ENCODE measurements at places on chromosomes 4 and X. TPM values are rescaled to one million over a fixed set of nuclear protein-coding genes. Genes with fewer than 3 reads are reported as not detected.

GRCh38 chr4:85514117-85514516 lies 39.2 kb downstream of the ARHGAP24 start:
- no peak for DNase-seq

DNA sequence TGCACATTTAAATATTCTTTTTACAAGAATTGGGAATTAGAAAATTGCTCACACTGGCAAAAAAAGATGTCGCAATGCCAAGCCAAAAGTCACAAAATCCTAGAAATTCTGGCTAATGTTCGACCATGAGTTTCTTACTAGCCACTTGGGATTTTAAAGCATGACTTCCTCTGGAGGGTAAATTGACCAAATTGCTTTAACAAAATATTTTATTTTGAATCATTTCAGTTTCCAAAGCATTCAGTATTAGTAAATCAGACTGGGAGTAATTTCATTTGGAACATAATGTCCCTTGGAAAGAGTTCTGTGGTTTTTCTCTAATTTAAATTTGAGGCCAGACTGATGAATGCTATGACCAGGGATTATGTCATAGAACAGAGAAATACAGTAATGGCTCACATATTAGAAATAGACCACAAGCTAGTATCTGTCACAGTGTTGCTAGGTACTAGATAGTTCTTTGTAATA lies 7.6 kb upstream of the CXCL5 start:
- DNase-seq = no peak

ARHGAP36 gene
- not detected for polyA plus RNA-seq

DNA sequence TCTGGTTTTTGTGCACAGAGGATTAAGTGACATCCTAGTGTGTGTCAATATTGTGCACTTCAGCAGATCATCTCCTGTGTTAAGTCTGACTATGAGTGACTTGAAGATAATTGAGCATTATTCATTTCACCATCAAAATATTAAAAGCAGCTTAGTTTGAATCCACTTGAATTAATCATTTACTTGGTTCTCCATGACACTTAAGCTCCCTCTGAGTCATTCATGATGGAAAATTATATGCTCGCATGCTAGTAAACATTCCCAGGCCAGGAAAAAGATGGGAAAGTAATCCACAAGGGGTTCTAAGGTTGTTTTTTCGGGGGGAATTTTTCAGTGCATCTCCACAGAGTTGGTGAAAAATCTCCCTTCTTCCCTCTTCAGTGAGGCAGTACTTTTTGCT lies 97.2 kb upstream of the EOLA2 start:
- no peak for DNase-seq

DNA sequence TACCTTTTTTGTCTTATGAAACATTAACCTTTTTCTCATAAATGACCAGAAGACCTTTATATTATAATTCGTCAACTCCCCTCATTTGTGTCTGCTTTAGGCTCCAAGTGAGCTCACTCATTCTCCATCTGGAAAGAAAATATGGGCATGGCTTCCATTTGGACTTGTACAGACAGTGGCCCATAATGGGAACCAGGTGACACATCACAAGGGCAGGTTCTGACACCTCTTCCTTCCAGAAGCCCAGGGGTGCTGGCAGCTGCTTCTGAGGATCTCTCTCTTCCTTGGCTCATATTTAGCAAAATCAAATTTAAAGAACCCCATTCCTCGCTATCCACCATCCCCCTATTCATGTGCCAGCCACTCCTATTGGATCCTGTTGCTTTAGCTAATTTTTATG lies 69.6 kb downstream of the CD38 start:
- DNase-seq = no peak

PCSK1N gene
- 15.3 TPM for polyA plus RNA-seq

GRCh38 chr4:138404251-138404650 lies 162.1 kb upstream of the SLC7A11 start:
- DNase-seq = no peak

CTPS2 gene
- 4.7 TPM for polyA plus RNA-seq

GRCh38 chr4:187656959-187657358 lies 338.6 kb upstream of the ZFP42 start:
- DNase-seq = no peak

- no peak for DNase-seq
Observed at GRCh38 chr4:57249083-57249482, 138.9 kb upstream of the IGFBP7 start.

GRCh38 chrX:51316271-51316670 lies 16.4 kb upstream of the NUDT10 start:
- no peak for DNase-seq

DNA sequence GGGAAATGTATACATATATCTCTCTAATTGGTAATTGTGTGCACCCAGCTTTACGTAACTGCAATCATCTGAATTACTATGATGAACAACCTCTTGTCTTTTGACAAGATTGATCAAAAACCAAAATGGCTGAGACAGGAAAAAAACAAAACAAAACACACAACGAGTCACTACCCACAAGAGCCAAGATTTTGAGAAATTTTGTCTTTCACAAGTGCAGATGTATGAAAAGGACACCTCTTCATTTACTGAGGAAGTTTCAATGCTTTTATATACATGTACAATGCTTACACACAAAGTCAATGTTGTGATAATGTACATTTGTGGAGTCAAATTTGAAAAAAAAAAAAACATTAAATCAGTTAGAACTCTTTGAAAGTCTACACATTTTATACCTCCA lies 224.6 kb downstream of the SCFD2 start:
- no peak for DNase-seq

CHIC2 gene
- 52.6 TPM for polyA plus RNA-seq

DNA sequence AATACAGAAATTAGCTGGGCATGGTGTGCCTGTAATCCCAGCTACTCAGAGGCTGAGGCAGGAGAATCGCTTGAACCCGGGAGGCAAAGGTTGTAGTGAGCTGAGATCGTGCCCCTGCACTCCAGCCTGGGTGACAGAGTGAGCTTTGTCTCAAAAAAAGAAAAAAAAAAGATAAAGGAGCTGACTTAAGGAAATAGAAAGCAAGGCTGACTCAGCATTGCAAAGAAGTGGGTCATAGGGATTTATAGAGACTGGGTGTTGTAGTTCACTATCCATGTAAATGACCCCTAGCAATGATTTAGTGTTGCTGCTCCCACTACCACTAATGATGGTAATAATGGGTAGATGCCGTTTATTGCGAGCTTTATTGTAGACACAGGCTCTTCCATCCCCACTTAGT lies 47.6 kb downstream of the ADD1 start:
- DNase-seq = no peak

GRCh38 chr4:88435987-88436693 lies 20.8 kb upstream of the HERC5 start:
- DNase-seq = no peak
